D721Med (cell line): ENCODE measurements at places on chromosomes 6 and 20.

DNA sequence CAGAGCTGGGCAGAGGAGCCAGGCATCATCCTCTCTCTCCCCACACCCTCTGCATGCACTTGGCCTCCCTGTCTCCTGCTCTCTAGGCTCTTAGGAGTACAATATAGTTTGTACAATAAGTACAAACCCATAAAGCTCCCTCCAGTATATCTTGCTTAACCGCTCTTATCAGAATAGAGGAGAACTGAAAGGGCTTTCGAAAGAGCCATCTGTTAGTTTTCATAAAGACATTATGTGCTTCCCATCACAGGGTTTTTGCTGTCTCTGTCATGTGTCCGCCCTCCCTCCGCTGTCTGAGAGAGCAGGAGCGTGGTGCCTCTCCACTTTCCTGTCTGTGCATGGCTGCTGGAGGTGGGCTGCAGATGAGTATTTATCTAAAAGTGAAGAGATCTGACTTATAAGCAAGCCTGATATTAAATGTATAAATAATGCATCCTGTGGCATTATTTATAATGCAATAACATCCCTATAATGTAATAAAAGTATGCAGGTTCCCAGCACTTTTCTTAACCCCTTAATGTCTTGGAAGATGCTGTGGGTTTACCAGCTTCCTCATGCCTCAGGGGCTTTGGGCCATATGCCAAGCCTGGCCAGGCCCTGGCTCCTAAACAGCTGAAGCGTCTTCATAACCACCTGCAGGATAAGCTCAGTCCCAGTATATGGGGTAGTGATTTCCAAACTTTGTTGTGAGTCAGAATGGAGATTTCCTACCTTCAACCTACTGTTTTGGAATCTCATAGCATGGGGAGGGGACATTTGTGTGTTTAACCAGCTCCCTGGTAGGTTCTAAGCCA, 297.1 kb downstream of the DHX35 start:
- DNase-seq, result no peak

- DNase-seq, result no peak
These were observed 150.4 kb upstream of the PHACTR3 start for GRCh38 chr20:59453759-59454560.

DNA sequence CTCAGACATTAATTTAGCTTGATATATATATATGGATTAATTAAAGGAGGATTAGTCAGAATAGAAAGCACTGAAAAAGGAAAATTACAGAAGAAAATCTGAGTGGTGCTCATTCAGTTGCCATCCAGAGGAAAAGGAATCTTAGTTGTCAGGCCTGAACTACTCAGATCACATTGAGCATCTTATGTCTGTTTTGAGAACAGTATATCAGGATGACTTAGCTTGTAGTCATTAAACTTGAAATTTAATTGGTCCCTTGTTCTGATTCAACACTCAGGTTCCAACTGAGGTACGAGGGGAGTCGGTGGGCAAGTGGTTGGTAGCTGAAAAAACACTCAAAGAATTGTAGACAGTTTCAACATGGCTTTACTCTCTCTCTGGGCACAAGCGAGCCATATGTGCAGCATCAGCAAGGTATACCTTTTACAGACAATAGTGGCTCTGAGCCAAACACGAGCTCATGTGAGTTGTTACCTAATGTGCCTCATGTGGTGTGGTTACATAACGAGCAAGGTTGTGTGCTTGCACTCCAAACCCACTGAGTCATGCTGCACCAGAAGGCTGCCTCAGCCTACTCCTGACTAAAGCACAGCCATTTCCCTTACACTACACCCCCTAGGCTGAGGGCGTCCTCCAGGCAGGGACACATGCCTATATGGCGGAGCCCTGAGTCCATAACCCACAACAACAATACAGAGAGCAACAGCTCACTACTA, 73.0 kb upstream of the HMGN3 start:
- no peak for DNase-seq

DNA sequence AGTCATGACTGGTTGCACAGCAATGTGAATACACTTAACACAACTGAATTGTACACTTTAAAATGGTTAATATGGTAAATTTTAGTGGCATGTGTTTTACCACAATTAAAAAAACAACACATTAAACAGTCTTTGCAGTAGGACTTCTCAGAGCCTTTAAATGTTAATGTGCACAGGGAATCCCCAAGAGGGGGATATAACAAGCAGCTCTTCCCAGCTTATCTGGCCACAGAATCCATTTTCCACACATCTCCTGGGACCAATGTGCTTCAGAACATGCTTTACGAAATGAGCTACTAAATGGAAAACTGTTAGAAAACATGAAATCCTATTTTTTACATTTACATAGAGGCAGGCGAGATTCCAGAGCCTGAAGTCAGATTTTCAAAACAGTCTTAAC, 44.4 kb downstream of the FYN start:
- no peak for DNase-seq

DNA sequence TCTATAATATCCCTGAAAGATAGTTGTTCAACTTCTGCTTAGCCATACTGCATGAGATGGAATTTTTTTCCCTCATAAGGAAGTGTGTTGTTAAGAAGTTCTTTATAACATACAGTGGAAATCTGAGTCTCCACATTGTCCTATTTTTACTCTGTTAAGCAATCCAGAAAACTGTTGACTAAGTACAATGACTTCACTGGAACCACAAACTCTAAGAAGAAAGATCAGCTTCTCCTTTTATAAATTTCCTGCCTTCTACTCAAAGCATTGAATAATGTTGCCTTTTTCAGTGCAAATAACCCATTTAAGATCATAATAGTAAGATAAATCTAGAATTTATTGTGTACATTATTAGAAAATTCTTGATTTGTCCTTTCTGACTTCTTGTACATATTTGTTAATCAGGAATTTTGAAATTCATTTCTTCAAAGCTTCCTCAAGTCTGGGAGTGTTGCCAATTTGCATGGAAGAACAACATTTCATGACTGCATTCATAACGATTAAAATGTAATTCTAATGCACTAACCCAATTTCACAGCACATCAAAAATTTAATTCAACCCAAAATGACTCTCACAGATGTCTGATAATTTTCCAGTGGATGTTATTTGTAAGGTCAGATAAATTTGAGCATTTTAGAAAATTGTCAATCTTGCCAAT, 45.6 kb upstream of the ANKEF1 start:
- DNase-seq, result no peak

GRCh38 chr20:20491110-20491783, 123.3 kb downstream of the INSM1 start:
- no peak for DNase-seq

DNA sequence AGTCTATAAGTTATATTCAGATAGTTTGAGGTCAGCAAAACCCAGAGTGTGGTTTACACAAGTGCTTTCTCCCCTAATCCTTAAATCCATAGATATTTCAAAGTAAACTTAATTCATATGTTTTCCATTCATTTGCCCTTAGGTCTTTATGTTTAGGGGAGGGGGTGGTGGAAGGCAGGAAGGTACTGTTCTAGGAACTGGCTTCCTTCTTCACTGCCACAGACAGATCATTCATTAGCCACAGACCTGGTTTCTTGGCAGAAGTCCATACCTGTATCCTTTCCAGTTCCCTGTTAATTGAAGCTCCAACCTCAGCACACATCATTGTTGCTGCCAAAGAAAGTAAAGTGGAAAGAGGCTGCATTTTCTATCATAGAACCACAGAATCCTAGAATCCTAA, 123.0 kb downstream of the AIG1 start:
- DNase-seq, result no peak

DNA sequence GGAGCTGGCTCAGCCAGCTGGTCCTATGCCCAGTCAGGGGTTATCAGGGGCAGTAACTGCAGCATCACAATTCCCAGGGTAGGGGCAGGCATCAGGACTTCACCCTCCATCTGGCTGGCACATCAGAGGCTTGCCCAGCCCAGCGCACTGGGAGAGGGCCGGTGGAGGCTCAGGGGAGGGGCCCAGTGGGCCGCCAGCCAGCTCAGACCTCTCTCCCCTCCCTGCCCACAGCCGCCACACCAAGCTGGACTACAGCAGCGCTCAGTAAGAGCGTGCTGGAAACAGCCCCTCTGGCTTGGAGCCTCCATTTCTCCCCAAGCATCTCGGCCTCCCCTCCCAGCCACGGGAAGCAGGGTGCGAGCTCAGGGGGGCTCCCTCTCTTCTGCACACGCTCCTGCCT, 22.0 kb downstream of the ADA start:
- no peak for DNase-seq

GRCh38 chr6:114158838-114159694, 183.8 kb downstream of the HS3ST5 start:
- no peak for DNase-seq

DNA sequence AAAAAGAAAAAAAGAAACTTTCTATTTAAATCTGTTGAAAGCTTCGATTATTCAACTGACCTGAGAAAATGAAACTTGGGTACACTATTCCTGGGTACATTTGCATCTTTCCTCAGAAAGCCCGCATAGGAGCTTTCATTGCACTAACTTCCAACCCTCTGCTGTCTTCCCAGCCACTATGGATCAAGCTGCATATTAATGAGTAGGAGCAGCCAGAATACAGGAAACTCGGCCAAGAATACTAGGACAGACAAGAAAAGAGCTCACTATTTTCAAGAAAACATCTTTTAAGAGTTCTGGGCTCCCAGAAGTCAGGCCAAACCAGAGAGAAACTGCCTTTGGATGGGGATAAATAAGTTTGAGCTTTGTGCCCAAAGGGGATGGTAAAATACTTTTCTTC, 135.0 kb upstream of the CCDC28A start:
- DNase-seq, result no peak

DNA sequence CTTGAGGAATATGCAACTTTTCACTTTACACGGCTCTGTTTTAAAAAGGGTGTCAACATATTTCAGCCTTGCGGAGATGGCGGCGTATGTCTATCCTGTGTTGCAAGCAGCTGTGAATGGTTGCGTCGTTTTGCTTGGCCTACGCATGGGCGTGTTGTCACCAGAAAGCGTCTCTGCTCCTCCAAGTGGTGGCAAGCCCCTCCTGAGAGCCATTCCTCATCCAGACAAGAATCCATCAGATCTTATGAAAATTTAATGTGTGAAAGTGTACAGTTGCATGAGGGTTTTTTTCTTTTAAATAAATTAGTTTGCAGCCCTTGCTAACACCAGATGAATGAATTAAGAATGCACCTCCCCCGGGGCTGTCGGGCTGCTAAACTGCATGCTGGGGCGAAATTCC, 114.4 kb downstream of the PHACTR3 start:
- no peak for DNase-seq

- no peak for DNase-seq
These were observed 8.4 kb downstream of the MUC21 start for GRCh38 chr6:30991891-30992290.

DNA sequence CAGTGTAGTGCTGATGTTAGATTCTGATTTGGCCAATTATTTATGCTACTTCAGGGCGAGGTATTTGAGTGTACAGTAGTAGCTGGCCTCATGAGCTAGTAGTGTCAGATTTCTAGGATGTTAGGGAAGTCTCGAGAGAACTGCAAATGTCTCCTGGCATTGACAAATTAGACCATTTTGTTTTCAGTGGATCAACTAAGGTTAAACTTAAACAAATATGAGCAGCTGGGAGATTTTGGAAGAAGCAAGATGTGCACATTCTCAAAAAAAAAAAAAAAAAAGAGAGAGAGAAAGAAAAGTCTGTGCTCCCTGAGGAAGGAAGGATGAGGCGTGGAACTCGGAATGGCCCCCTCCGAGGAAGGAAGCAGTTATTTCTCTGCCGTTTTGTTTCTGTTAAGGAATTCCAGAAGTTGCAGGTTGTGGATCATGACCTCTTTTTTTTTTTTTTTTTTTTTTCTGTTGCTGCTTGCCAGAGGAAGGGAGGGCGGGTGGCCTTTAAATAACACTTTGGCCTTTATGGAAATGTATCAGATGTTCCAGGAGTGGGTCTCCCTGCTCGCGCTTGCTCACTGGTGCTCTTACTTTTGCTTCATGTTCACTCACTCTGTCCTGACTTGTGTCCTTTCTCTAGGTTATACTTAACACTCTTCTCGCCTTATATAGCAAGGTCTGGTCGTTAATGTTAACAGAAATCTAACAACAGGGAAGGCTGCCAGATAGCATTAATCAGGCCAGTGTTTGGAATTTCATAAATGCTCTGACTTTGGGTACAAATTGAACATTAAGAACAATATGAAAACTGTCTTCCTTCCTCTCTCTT, 124.4 kb downstream of the TCP11 start:
- DNase-seq, result no peak

- no peak for DNase-seq
These were observed 73.6 kb downstream of the POPDC3 start for GRCh38 chr6:105106260-105106659.

DNA sequence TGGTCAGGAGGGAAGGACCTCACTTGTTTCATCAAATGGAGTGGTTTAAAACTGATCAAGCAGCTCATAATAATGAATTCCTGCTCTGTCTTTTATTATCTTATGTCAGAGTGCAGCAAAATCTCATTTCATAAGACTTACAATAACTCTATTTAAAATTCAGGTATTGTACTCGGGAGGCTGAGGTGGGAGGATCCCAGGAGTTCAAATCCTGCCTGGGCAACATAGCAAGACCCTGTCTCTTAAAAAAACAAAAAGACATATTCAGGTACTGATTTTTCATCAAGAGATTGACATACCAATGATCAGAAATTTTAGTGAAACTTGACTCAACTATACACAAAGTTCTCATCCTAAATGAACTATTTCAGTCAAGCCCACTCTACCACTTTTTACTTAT, 5.6 kb upstream of the DYNLRB1 start:
- no peak for DNase-seq
